ENCODE measurements at places on chromosomes 3 and 15.

DNA sequence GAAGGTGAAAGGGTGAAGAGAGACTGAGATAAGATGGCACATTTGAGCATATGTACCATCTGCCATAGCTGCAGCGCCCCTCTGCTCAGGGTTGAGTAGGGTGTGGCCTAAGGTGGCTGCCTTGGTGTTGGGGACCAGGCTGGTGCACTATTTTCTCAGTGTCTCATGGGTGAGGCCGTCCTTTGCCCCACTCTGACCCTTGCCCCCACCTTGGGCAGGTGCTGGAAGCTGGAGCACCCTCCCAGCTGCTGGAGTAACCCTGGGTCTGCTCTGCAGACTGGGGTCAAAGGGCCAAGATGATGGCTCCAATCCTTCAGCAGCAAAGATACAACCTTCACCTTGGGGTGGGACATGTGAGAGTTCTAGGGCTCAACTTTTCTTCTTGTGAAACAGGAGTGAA lies 69.2 kb downstream of the DAPK2 start:
- DNase-seq, result no peak

DNA sequence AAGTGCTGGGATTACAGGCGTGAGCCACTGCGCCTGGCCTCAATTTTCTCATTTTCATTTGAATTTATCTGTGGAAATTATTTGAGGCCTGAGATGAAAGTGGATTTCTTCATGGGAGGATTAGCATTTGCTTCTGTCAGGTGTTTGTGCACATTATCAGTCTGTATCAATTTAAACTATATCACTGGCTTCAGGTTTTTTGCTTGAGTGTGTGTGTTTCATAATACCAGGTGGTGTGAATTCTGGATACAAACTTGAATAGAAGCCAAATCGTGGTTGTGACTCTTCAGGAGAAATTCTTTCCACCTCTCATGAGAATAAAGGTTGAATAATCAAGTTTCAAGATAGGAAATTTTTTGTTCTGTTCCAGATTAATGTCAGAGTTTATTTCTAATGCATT lies 56.4 kb downstream of the CGGBP1 start:
- no peak for DNase-seq

GRCh38 chr15:39099524-39099923 lies 481.4 kb upstream of the THBS1 start:
- no peak for DNase-seq

GRCh38 chr15:41656188-41656587 lies 4.0 kb upstream of the MGA start:
- DNase-seq, result no peak

- DNase-seq, result no peak
Measured at GRCh38 chr15:38049891-38050290, 115.5 kb downstream of the TMCO5A start.

GRCh38 chr3:37458162-37459120 lies 284.1 kb upstream of the LRRFIP2 start:
- DNase-seq, result no peak

DNA sequence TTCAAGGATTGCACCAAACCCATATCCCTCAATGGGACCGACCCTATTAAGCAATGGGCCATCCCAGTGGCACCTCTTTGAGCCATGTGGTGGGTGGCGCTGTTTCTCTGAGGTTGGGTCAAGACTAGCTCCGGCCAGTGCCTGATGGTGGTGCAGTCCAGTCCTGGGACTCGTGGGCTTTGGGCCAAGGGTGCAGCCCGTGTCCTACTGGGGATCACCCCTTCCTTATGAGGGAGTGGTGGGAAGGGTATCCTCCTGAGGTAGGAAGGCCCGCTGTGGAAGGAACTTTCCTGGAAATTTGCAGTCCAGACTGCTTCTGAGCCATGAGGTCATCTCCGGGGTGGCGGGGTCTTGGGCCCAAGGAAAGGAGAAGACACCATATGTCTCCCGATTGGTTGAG lies 231.6 kb downstream of the SNRPN start:
- DNase-seq, result no peak

- no peak for DNase-seq
Measured at GRCh38 chr15:60371175-60372051, 26.4 kb downstream of the ANXA2 start.
